ENCODE measurements at places on chromosomes 2 and 18.

- DNase-seq = no peak
Observed at GRCh38 chr18:45783097-45784075, 42.1 kb upstream of the SIGLEC15 start.

GRCh38 chr18:70468861-70469547, 180.2 kb downstream of the SOCS6 start:
- no peak for DNase-seq

- DNase-seq = no peak
Observed at GRCh38 chr2:100422320-100423055, 5.0 kb upstream of the CHST10 start.

GRCh38 chr18:25310045-25310444, 41.9 kb downstream of the ZNF521 start:
- DNase-seq = no peak

GRCh38 chr2:118849226-118850167, 2.0 kb upstream of the EN1 start:
- no peak for DNase-seq

- DNase-seq = no peak
Observed at GRCh38 chr2:85213404-85213803, 80.2 kb downstream of the TCF7L1 start.

- DNase-seq = no peak
Observed at GRCh38 chr2:16940214-16940613, 274.6 kb upstream of the CYRIA start.

DNA sequence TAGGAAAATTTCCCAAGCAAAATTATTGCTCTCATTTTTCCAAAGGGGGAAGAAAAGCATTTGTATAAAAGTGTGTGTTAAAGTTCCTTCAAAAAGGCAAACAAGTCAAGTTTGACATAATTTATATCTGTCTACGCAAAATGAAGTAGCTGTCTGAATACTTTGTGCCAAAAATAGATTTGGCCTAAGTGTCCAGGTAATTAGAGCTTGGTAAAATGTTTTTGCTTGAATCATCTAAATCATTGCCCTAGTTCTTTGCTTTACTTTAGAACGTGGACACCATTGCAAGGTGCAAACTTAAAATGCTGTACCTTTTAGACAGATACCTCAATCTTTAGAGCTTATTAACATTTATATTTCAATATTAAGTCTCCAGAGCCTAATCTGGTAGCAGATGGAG, 97.6 kb upstream of the MAPRE2 start:
- DNase-seq = no peak

DNA sequence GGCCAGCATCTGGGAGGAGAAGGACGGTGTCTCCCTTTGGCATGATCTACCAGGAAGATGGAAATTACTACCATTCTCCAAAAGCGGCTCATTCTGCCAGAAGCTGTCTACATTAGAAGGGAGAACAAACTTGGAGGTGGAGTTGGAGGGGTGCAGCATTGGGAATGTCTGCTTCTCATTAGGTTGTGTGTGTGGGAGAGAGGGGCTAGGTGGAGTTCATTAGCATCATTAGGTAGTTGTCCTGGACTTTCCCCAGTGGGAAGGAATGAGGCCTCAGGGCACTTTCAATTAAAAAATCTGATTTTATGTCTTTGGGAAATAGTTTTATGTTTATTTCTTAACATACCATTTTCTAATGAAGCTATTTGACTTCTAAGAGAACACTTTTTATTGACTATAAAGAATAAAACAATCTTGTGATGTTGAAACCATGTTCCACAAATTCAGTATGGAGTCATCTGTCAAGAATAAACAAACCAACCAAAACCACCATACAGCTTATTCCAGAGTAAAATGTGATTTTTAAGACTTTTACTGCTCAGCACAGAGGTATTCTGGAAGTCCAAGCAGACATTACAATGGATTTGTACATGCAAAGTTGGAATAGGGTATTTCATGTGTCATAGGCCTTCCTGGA, 60.6 kb downstream of the VAPA start:
- no peak for DNase-seq

- DNase-seq = no peak
Observed at GRCh38 chr2:195470622-195471021, 186.4 kb upstream of the SLC39A10 start.

- no peak for DNase-seq
Observed at GRCh38 chr2:197240421-197241041, 70.0 kb downstream of the ANKRD44 start.

GRCh38 chr18:79932907-79933306, 18.5 kb downstream of the SLC66A2 start:
- no peak for DNase-seq

DNA sequence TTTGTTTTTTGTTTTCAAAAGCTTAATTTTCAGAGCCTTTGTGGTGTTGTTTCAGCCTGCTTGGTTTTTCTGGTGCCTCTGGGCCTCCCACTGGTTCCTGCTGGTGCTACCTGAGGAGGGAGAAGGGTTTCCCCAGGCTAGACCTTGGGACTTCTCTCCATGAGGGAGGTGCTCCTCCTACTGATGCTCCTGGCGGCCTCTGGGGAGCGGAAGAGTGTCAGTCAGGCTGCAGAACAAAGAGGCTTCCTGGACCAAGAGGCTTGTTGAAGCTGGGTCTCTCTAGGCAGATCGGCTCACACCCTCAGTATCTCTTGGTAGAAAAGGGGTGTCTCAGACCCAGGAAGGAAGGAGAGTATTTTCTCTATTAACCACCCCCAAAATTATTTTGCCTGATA, 32.2 kb downstream of the RFX8 start:
- no peak for DNase-seq

GRCh38 chr2:20704886-20705285, 37.9 kb downstream of the GDF7 start:
- no peak for DNase-seq

DNA sequence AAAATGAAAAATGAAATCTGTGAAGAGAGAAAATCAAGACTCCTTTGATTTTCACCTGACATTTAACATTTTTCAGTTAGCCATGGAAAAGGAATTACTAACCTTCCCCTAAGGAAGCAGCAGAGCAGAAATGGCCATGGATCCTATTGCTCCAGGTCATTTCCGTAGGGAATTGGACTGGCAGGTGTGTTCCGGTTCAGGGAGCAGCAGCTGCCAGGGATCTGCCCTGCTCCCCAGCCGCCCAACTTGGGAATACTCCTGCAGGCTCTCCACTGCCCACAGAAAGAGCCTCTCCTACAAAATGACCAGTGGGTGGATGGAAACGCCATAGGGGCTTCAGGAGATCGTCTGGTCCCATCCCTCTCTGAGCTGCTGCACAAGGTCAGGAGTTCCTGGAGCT, 86.0 kb upstream of the MAPK4 start:
- no peak for DNase-seq

DNA sequence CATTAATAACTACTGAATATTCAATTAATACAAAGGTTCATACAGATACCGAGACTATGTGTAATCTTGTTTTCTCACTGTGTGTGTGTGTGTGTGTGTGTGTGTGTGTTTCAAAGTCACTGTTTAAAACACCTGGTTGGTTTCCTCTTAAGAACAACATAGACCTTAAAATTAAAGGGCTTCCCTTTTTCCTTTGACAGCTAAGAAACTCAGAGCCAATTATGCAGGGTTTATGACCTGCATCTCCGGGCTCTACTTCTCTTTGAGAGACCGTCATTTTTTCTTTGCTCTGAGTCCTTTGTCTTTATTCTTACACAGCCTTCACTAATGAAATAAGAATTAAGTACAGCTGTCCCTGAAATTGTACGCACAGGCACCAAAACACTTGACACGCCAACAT, 145.6 kb downstream of the HDAC4 start:
- DNase-seq = peak; percentile 3

DNA sequence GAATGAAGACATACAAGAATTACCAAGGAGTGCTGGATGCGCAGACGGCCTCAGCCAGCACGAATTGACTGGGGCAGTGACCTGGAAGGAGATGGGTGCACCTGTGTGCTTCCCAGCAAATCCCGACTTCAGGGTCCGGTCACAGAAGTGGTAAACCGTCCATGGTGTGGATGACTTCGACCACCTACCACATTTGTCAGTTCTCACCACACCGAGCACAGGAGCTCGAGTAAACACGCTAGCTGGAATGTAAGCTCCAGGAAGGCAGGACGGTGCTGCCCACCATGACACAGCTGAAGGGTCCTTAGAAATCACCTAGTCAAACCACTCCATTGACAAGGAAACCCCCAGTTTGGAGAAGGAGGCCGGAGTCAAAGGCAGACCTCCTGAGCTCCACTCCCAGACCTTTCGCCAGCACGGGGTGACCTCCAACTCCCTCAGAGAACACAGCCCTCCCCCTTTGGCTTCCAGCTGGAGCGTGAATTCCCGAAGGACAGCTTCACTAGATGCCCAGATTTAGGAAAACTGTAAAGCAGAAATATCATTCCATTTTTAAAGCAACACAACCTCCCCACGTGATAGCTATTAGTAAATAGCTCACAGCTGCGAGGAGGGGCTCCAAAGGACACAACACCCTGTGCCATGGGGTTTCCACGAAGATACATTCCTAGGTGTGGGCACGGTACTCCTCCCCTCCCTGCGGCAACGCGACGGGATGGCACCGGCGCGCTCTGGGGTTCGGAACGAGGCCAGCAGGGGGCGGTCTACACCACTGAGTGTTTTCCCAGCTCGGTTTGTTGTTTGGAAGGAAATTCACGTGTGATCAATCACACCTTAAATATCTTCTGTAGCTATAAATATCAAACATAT, 34.1 kb upstream of the GNAL start:
- peak; percentile 87 for DNase-seq

- DNase-seq = no peak
Observed at GRCh38 chr18:4035521-4035920, 419.6 kb downstream of the DLGAP1 start.

GRCh38 chr2:109089602-109090300, 39.3 kb upstream of the SH3RF3 start:
- no peak for DNase-seq

- no peak for DNase-seq
Observed at GRCh38 chr2:11863103-11863502, 116.7 kb downstream of the LPIN1 start.
